ENCODE measurements at places on chromosomes 12 and 14. TPM values are rescaled to one million over a fixed set of nuclear protein-coding genes. Genes with fewer than 3 reads are reported as not detected.

Gene MYO1H
- not detected for polyA plus RNA-seq

Gene SETD3
- 41.2 TPM for polyA plus RNA-seq

Gene LUM
- polyA plus RNA-seq, result 0.58 TPM

Gene UNC119B
- 22.1 TPM for polyA plus RNA-seq

Gene FAM181A
- polyA plus RNA-seq, result not detected

Gene TMEM260
- polyA plus RNA-seq, result 6.2 TPM

Gene PLCZ1
- polyA plus RNA-seq, result not detected

Gene ANO2
- polyA plus RNA-seq, result not detected

Gene PARPBP
- polyA plus RNA-seq, result 32.4 TPM

Gene RCOR1
- 17.7 TPM for polyA plus RNA-seq

Gene EXOC3L4
- 4.7 TPM for polyA plus RNA-seq

Gene GPR132
- polyA plus RNA-seq, result 0.18 TPM

Measured in A549 (cell line).